ENCODE measurements at places on chromosomes 1 and 21.
A peak's percentile ranks its signal among the peaks of the same experiment; 100 is the strongest.

- DNase-seq, result peak; percentile 15
- H3K36me3 ChIP-seq, result peaks cover 4% of the 10 kb centered on the region
- H3K27me3 ChIP-seq, result peaks cover 2% of the 10 kb centered on the region
Observed at GRCh38 chr1:41811051-41811795, 107.5 kb downstream of the HIVEP3 start.

DNA sequence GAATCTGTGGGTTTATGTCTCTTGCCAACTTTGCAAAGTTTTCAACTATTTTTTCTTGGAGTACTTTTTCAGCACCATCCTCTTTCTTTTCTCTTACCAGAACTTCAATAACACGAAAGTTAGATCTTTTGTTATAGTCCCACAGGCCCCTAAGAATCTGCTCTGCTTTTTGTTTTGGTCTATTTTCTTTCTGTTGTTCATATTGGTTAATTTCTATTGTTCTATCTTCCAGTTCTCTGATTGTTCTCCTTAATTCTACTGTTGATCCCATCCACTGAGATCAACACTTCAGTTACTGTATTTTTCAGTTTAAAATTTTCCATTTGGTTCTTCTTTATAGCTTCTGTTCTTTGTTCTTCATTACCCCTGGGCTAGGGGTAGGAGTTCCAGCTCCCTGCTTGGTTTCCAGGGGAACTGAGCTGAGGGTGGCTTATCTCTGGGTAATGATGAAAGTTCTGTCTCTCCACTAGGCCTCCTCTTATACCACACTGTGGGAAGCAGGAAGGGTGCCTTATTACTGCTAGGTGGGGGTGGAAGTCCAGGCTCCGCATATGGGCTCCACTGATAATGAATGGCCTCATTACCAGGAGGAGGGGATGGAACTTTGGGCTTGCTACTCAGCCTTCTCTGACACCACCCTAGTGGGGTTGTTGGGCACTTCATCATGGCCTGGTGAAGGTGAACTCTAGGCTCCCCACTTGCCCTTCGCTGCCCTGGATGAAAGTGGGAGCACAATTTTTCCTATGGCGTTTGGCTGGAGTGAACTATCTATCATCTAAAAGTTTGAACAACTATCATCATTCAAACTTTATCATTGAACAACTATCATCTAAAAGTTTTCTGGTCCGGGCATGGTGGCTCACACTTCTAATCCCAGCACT lies 39.3 kb downstream of the NAV1 start:
- no peak overlapping the region for H3K27ac ChIP-seq
- H3K4me1 ChIP-seq, result no peaks in the 10 kb centered on the region
- H3K27me3 ChIP-seq, result peaks cover 6% of the 10 kb centered on the region
- no peaks in the 10 kb centered on the region for H3K36me3 ChIP-seq
- no peak for DNase-seq
- no peak overlapping the region for H3K4me3 ChIP-seq

DNA sequence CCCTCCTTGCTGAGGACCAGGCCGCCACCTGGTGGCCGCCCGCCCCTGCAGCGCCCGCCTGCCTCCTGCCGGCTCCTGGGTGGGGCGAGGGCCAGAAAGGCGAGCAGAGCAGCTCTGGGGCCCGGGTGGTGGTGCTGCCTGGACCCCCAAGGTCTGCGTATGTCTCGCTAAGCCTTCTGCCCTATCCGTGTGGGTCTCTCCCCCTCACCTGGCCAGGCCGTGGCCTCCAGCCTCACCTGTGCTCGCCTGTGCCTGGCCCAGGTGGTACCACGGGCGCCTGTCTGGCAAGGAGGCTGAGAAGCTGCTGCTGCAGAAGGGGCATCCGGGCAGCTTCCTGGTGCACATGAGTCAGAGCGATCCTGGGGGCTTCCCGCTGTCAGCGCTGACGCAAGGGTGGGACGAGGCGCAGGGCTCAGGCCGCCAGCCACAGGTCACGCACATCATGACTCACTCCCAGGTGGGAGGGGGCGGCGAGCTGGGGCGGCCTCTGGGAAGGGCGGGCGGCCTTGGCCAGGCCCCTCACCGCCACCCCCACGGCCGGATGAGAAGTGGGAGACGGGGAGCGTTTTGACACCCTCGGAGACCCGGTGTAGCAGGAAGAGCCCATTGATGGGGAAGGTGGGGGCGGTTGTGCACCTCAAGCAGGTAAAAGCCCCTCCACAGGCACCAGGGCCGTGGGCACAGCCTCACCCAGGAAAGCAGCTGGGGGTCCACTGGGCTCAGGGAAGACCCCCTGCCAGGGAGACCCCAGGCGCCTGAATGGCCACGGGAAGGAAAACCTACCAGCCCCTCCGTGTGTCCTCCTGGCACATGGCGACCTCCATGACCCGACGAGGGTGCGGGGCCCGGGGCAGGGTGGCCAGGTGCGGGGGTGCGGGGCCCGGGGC lies 9.9 kb downstream of the RNF223 start:
- H3K4me1 ChIP-seq, result peaks cover 7% of the 10 kb centered on the region
- H3K4me3 ChIP-seq, result peak overlapping the region; percentile 68
- peaks cover 9% of the 10 kb centered on the region for H3K27me3 ChIP-seq
- no peaks in the 10 kb centered on the region for H3K36me3 ChIP-seq
- H3K27ac ChIP-seq, result peak overlapping the region; percentile 48

- H3K27me3 ChIP-seq, result peaks cover 11% of the 10 kb centered on the region
- H3K4me3 ChIP-seq, result no peak overlapping the region
- H3K27ac ChIP-seq, result no peak overlapping the region
- no peaks in the 10 kb centered on the region for H3K36me3 ChIP-seq
- no peaks in the 10 kb centered on the region for H3K4me1 ChIP-seq
- DNase-seq, result no peak
Observed at GRCh38 chr1:162285149-162285561, 91.5 kb downstream of the SPATA46 start.

DNA sequence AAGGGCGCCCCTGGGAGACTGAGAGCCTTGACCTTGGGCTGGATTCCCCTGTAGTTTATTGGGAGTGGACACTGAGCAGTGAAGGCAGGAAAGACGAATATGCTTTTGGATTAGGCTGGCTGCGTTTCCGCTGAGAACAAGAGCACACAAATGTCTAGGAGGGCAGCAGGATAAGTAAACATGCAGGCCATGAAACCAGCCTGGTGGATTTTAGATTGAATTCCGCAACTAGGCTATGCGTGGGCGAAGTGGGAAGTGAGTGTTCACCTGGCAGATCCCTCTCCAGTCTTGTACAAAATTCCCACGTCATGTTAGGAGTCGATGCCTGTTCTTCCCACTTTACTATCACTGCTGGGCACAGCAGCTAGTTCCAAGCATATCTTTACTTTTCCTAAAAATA lies 21.4 kb upstream of the KCNJ6 start:
- H3K27ac ChIP-seq, result no peak overlapping the region
- H3K36me3 ChIP-seq, result no peaks in the 10 kb centered on the region
- DNase-seq, result no peak
- H3K27me3 ChIP-seq, result no peaks in the 10 kb centered on the region
- H3K4me1 ChIP-seq, result no peaks in the 10 kb centered on the region
- H3K4me3 ChIP-seq, result no peak overlapping the region

DNA sequence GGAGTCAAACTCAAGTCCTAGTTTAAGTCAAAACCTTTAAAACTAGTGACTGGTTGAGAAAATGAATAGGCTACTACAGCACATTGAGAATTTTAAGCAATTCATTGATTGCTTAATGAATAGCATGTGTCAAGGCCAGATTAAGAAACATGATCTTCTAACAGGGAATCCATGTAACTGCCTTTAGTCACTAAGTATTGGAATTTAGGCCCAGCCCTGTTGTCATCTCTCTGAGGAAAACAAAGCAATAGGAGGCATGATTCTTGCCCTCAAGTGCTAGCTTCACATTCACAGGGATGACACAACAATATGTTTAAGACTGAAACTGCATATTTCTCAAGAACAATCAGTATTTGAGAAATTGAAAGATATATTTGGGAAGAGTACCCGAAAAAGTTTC lies 70.0 kb upstream of the PTGS2 start:
- H3K36me3 ChIP-seq, result no peaks in the 10 kb centered on the region
- no peaks in the 10 kb centered on the region for H3K4me1 ChIP-seq
- H3K27me3 ChIP-seq, result peaks cover under 1% of the 10 kb centered on the region
- DNase-seq, result no peak

- peaks cover 2% of the 10 kb centered on the region for H3K27me3 ChIP-seq
- no peaks in the 10 kb centered on the region for H3K36me3 ChIP-seq
- no peak overlapping the region for H3K4me3 ChIP-seq
Observed at GRCh38 chr1:43872280-43872679, 61.3 kb upstream of the ARTN start.

- no peak for DNase-seq
- H3K27ac ChIP-seq, result no peak overlapping the region
- no peak overlapping the region for H3K4me3 ChIP-seq
- peaks cover 1% of the 10 kb centered on the region for H3K36me3 ChIP-seq
- no peaks in the 10 kb centered on the region for H3K27me3 ChIP-seq
- H3K4me1 ChIP-seq, result no peaks in the 10 kb centered on the region
Observed at GRCh38 chr1:97826820-97827219, 94.0 kb downstream of the DPYD start.

DNA sequence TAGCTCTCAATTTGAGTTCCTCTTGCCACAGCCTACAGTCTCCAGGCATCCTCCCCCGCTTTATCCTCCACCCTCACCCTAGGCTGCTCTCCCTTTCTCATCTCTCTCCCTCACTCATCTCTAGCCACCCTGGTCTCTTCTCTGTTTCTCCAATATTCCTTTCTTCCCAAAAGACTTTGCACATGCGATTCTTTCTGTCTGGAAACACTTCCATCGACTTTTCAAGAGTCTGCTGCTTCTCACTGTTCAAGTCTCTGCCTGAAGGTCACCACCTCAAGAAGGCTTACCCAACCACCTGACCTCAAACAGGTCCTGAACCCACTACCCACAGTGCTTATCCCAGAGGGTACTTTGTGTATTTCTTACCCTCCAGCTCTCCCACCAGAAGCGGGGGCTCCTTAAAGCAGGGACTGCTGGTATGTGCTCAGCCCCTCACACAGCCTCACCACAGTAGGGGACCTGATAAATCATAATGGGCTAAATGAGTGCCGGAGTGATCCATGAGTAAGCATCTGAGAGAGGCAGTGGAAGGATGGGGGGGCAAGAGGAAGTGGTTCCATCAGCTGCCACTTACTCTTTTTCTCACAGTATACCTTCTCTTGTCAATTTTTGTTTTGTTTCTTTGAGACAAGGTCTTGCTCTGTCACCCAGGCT lies 14.3 kb upstream of the KRTAP19-8 start:
- no peak overlapping the region for H3K27ac ChIP-seq
- no peaks in the 10 kb centered on the region for H3K36me3 ChIP-seq
- no peaks in the 10 kb centered on the region for H3K4me1 ChIP-seq
- no peak overlapping the region for H3K4me3 ChIP-seq

DNA sequence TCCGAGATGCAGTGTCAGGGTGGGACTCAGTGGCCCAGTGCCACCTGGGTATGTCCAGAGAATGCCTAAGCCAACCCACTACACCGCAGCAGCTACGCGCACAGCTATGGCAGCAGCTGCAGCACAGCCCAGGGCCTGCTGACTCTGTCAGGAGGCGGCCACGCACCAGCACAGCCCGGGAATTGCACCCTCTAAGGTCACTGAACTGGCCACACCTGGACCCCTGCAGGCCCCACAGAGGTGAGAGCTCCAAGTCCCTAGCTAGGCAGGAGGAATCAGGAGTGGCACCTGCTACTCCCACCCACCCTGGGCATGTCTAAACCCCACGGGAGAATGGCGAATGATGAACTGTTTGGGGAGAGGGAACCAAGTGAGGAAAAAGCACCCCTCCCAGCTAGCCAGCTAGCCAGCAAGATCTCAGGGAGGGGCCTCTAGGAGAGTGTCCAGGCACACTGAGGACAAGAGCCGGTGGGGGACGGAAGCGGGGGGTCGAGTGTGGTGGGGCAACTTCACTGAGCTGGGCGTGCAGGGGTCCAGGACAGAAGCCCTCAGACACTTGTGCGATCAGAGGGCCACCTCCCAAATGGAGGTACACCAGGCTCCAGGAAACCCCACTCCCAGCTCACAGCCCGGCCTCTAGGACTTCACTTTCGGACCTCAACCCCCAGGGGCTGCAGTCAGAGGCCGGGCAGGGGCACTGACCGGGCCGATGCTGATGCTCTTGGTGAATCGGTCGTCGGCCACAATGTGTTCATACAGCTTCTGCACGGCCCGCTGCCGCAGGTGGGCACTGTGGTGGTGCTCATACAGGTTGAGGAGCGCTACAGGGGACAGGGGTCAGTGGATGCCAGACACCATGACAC lies 13.9 kb downstream of the LSS start:
- no peaks in the 10 kb centered on the region for H3K27me3 ChIP-seq
- no peak for DNase-seq
- no peak overlapping the region for H3K4me3 ChIP-seq
- H3K4me1 ChIP-seq, result no peaks in the 10 kb centered on the region
- H3K27ac ChIP-seq, result no peak overlapping the region
- H3K36me3 ChIP-seq, result peaks cover 2% of the 10 kb centered on the region

GRCh38 chr1:53061859-53062707 lies at the start of gene PODN:
Gene PODN, plus strand, starts transcription at chr1:53062213. Its CDS starts 7,643 bp downstream, at chr1:53069856.
- peaks cover 41% of the 10 kb centered on the region for H3K27me3 ChIP-seq
- no peaks in the 10 kb centered on the region for H3K36me3 ChIP-seq
- H3K27ac ChIP-seq, result no peak within 1 kb of the TSS
- H3K4me3 ChIP-seq, result no peak within 1 kb of the TSS
- no peaks in the 10 kb centered on the region for H3K4me1 ChIP-seq

DNA sequence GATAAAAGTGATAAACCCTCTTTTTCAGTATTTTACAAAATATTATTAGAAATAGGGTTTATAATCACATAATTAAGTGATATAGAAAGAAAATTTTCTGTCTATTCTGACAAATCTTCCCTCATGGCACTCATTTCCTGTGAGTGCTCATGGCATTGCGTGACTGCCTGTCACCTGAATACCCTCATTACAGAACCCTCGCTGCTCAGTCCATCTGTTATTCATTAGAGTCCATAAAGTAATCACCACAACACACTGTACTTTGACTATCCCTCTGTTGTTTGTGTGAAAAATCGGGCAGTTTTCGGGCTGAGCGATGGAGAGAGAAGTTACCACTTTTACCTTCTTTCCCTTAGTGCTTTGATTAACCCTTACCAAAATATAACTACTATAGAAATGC lies 100.4 kb upstream of the BRINP3 start:
- DNase-seq, result no peak
- no peaks in the 10 kb centered on the region for H3K36me3 ChIP-seq
- no peaks in the 10 kb centered on the region for H3K4me1 ChIP-seq
- H3K27ac ChIP-seq, result no peak overlapping the region
- H3K27me3 ChIP-seq, result no peaks in the 10 kb centered on the region

DNA sequence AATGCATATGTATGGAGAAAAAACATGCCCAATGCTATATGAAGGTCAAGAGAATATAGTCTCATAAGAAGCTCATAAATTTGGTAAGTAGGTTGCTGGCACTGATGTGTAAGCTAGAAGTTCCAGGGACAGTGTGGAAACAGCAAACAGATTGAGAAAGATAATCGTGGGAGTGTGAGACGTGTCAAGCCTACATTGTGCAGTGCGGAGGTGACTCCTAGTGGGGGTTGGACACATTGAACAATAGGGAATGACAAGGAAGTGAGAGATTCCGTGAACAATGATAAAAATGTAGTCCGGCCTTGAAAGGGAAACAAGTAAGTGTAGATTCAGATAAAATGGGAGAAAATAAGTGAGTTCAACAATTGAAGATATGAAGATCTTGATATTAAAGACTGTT lies 788.4 kb upstream of the PRMT6 start:
- DNase-seq, result no peak
- H3K27ac ChIP-seq, result no peak overlapping the region
- H3K27me3 ChIP-seq, result no peaks in the 10 kb centered on the region
- no peak overlapping the region for H3K4me3 ChIP-seq

GRCh38 chr1:209674957-209675564 lies at the start of gene G0S2:
Gene G0S2, plus strand, starts transcription at chr1:209675412. Its CDS starts 273 bp downstream, at chr1:209675685.
- peak within 1 kb of the TSS; percentile 92 for H3K4me3 ChIP-seq
- H3K36me3 ChIP-seq, result peaks cover 36% of the 10 kb centered on the region
- peak within 1 kb of the TSS; percentile 94 for H3K27ac ChIP-seq
- H3K4me1 ChIP-seq, result peaks cover 87% of the 10 kb centered on the region

All from activated T-helper 1 cell treated with anti-CD3 and anti-CD28 coated beads, Interleukin-12 subunit alpha, Interleukin-12 subunit beta, Interleukin-2, Interleukin-4 antibody, amounts not matched to agents 30 ng/mL and 10 ng/mL and 1 ng/mL, durations not matched to agents 14 hours and 24 hours and 36 hours (primary cell).